ENCODE measurements at places on chromosomes 16 and 17.

DNA sequence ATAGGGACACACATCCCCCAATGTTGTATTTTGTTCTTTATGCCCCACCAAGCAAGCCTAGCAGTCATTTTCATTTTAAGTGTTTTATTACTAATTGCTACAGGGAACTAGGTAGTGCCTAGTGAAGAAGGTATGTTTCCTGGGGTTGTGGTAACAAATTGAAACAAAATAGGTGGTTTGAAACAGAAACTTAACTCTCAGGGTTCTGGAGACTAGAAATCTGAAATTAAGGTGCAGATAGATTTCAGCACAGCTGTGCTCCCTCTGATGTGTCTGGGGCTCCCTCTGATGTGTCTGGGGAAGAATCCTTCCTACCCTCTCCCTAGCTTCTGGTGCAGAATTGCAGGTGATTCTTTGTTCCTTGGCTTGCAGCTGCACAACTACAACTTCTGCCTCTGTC is 390.1 kb downstream of the ZFHX3 start:
- no peak for DNase-seq

GRCh38 chr17:47850692-47851573 is at the start of gene SP6:
Gene SP6 (minus strand): TSS chr17:47851163. CDS start chr17:47848429, 2,734 bp downstream.
- peak; percentile 56 for DNase-seq

DNA sequence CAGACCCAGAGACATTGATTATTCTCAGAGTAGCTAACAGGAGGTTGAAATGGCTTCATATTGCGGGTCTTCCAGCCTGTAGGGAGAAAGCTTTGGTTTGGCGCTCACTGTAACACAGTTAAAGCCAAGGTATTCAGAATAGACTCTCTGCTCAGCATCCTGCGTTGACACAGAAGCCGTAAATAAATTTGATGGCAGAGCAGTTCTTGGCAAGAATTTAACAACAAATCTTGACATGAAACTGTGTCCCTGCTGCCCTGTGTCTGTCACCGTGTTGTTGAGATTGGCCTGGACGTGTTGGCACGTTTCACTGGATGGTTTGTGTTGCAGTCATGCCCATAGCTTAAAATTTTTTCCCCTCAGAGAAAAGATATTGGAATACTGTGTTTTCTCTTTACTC is 359.6 kb downstream of the SNX29 start:
- no peak for DNase-seq

- DNase-seq: no peak
Observed at GRCh38 chr17:35683591-35683990, 47.8 kb upstream of the RASL10B start.

GRCh38 chr17:47957591-47958490 is at the start of gene PRR15L:
Gene PRR15L (minus strand): TSS chr17:47957883. CDS start chr17:47953234, 4,649 bp downstream.
- no peak for DNase-seq

GRCh38 chr17:35242158-35242804 is 591 bp upstream of the SLFN5 start:
- peak; percentile 90 for DNase-seq

- DNase-seq: no peak
Observed at GRCh38 chr16:48555155-48555554, 54.8 kb downstream of the N4BP1 start.

GRCh38 chr16:56420613-56421012 is 4.7 kb downstream of the AMFR start:
- DNase-seq: no peak
